ENCODE measurements at places on chromosomes 12 and 14.

- no peak for DNase-seq
Measured at GRCh38 chr12:10018386-10018785, 8.0 kb downstream of the CLEC12B start.

DNA sequence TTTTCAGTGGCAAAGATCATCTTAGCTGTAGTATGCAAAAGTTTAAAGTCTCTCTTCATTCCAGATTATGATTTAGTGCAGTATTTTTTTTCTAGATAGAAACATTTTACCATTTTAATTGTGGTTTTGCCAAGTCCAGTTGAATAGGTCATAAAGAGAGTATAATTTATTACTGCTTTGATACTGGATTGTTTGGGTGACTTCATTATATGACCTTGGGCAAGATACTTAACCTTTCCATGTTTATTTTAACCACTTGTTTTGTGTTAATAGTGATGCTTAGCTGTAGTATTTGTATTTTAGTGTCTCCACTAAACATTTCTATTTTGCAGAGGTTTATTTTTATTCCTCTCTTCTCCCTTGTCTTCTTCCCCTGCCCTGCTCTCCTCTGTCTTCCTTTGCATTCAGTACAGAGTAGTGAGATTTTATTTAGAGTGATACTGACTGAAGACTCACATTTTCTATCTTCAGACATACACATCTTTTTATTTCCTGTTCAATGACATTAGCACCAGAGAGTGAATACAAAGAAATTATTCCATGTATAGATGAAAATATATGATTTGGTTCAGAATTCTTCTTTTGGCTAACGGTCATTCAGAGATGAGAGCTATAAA, 215.2 kb downstream of the ERC1 start:
- DNase-seq, result no peak

DNA sequence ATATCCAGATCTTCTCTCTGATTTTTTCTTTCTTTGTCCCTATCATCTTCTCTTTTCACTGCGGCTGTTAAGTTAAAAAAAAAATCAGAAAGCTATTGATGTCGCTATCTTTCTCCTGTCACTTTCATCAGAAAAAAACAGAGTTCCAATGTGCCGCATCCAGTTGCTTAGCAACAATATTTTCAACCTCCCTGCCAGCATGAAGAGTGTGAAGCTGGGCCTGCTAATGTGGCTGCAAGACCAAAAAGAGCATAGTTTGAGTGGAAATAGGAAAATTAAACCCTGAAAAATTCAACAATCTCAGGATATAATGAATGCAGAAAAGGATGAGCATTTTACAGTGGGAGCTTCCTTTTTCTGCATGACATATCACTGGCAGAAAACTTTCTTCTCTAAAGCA, 1025.4 kb upstream of the LRFN5 start:
- no peak for DNase-seq

GRCh38 chr14:104467641-104468040, 111.9 kb upstream of the C14orf180 start:
- DNase-seq, result no peak

GRCh38 chr12:39902821-39903220, 203.1 kb downstream of the SLC2A13 start:
- no peak for DNase-seq

DNA sequence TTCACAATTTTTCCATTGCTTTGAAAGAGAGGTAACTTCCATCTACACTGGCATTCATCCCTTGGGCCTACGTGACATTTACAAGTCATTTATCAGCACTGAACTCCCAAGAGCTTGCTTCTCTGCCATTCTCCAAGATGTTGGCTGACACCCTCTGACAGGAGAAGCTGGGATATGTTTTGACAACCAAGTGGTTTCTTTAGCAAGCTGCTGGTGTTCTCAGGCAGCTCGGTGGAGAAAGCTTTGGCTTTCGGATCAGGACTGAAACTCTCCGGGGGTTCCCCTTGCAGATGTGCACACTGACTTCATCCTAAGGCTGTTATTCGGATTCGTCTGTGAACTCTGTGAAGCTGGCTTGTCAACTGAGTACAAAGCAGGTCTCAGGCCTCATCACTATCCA, 15.7 kb downstream of the KCNA5 start:
- DNase-seq, result no peak

GRCh38 chr12:65835256-65835655, 11.0 kb downstream of the HMGA2 start:
- no peak for DNase-seq

DNA sequence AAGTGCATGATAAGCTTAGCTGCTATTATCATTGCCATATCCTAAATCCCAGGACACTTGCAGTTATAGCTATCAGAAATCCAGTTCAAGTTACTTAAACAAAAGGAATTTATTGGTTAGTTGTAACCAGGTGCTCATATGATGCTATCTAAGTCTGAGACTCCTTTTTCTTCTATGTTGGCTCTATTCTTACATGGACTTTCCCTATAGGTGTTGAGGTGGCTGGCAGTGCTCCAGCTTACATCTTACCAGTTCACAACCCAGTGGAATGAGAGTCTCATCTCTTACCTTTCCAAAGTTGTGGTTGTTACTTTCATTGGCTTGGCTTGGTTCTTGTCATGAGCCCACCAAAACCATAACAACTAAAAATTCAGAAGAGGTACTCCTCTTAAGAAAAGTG, 94.6 kb downstream of the DACT1 start:
- DNase-seq, result no peak

DNA sequence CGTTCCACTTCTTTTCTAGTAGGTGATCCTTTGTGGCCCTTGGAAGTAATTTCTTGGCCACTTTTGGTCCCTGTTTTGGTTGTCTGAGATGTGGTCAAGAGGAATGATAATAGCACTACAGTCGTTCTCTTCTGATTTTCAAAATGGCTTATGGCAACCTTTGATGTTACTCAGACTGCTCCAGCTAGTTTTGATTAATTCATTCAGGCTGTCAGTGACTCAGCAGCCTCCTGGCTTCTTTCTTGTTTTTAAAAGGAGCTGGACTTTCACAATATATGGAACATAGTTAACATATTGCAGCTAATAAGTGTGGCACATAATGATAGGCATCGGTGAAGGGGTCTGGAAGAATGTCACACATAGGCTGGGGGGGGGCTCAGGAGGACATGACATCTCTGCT, 47.3 kb downstream of the WDR20 start:
- DNase-seq, result no peak

- no peak for DNase-seq
Measured at GRCh38 chr12:64400041-64400440, 4.2 kb upstream of the XPOT start.

DNA sequence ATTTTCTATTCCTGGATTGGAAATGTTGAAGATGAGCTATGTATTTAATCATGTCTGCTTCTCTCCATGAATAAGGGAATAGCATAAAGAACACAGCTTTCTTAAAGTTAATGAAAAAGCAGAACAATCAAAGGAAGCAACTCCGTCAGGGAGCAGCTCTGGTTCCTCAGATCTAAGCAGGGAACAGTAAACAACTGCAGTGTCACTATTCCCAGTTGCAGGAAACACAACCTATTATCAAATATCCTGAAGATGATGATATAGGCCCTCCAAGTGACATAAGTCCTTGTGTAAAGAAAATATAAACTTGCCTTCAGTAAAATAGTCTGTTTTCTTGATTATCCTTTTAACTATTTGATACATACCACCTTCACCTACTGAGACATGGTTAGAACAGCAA, 228.1 kb downstream of the KCNC2 start:
- DNase-seq, result no peak

GRCh38 chr14:58898655-58899316, 261.0 kb downstream of the DACT1 start:
- DNase-seq, result no peak

- DNase-seq, result no peak
Measured at GRCh38 chr12:12046401-12046800, 24.3 kb upstream of the BCL2L14 start.

DNA sequence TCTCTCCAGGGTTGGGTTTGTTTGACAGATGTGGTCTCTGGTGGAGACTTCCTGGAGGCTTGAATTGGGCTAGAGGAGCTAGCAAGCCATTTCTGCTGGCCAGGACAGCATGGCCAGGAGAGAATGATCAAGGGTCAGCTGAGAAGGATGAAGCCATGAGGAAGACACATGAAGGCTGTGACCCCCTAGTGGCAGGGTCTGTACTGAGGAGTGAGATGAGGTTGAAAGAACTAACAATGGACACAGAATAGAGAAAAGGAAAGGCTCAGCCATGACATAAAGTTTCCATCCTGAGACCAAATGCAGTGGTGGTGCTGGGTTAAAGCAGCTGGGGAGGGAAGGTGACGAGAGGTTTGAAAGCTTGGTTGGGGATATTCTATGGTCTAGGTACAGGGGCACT, 89.9 kb downstream of the NT5DC3 start:
- DNase-seq, result no peak

GRCh38 chr12:97886511-97887176, 424.0 kb downstream of the RMST start:
- no peak for DNase-seq

DNA sequence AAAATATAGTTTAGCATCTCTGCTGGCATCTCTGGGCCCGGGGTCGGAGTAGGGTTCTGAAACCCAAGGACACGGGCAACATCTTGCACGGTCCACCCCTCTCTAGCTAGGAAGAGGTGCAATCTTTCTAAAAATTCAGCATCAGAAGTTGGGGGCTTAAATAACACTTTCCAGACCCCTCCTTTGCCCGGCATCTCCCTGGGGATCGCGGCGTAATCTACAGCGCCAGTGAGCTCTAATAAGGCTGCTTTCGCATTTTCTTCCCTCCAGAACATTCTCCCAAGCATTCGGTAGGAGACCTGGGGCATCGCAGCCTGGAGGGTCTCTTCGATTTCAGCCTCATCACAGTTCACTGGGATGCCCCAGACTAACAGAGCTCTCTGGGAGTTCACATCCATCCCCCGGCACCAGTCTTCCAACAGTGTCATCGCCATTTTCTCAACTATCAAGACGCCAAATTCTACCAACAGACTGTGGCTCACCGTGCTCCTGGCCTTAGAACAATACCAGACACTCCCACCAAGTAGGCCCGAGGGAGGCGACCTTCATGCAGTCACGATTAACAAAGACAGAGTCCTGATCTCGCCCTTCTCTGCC, 880 bp downstream of the PNMA1 start:
- DNase-seq, result no peak

- DNase-seq, result no peak
Measured at GRCh38 chr12:61870658-61871484, 389.3 kb upstream of the USP15 start.

DNA sequence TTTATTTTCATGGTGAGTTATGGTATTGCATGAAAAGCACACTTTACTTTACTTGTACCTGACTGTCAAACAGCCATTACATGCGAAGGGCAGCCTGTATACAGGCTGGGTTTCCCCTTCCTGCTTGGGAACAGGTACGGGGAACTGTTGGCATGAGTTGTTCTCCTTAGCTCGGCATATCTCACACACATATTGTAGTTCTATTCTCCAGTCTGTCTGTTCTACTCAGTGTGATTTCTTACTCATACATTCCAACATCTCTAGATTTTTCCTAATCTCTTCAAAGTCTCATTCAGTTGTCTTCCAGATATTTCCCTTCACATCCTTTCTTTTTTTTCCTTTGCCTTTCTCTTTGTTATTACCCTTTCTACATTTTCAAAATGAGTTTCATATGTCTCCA, 83.9 kb downstream of the HMGA2 start:
- DNase-seq, result no peak

GRCh38 chr12:117907108-117907689, 61.6 kb downstream of the KSR2 start:
- no peak for DNase-seq

GRCh38 chr12:5171701-5172100, 128.0 kb downstream of the KCNA5 start:
- DNase-seq, result no peak

DNA sequence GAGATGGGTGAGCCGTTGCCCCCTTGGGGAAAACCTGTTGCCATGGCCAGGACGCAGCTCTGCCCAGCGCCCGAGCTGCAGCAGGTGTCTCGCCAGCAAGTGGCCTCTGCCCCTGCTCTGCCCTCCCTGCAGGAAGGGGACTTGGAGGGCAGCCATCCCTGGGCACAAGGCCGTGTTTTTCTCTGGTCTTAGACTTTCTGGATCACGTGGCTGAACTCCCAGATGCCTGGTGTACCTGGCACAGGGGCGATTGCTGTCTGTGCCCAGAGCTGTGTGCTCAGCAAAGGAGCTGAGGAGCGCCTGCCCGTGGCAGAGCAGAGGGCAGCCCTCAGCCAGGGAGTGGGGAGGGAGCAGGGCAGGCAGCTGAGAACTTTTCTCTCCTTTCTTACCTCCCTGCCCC, 38.0 kb downstream of the TMEM63C start:
- DNase-seq, result no peak

DNA sequence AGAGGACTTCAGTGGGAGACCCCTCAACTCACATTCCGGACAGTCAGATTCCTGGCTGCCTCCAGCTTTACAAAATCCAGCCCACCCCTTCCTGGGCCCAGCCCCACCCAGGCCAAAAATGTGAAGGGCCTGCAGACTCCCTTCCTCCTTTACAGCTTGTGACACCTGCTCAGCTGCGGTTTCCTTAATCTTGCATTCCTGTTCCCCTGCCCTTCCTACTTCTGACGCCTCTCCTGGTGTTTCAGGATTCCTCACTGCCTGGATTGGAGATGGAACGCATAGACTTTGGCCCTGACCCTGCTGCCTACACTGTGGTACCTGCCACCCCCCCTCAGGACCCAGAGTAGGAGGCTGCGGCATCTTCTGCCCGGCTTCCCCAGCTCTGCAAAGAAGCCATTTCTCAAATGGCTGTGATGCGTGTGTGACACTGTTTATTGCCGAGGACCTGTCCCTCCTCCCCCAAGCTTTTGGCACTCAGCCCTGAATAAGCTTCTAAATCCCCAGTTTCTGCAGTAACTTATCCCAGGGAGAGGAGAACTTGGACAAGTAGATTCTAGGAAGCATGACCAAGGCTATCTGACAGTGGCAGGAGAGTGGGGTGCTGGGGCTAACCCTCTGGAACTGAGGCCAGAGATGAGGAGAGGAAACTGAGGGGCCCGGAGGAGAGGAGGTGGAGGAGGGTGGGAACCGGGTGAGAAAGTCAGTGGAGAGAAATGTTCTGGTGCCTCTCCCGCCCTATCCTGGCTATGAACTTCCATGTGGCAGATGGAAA, 24.9 kb upstream of the BCDIN3D start:
- DNase-seq, result no peak

DNA sequence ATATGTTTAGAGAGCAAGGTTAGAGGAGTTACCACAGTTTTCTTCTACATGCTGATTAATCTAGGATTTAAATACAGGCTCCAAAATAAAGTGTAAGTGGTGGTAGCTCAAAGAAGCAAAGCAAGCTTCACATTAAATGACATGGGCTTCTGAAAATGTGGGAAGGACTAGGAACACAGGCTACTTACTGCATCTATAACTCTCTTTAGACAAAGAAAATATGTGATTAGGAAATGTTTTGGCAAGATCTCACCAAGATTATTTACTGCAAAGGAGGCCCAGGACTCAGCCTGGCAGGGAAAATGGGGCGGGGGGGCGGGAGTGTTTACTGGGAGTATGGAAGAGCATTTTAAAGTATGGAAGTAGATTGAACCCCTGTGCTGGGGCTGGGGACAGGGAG, 39.4 kb downstream of the ETV6 start:
- DNase-seq, result no peak

- no peak for DNase-seq
Measured at GRCh38 chr12:90858252-90858651, 96.7 kb downstream of the CCER1 start.

- DNase-seq, result no peak
Measured at GRCh38 chr14:22565391-22565945, 23.6 kb downstream of the DAD1 start.

All from activated CD8-positive, alpha-beta memory T cell treated with anti-CD3 and anti-CD28 coated beads for 4 hours (primary cell).